ENCODE measurements at places on chromosomes 11 and 22.

GRCh38 chr11:8913961-8914660 lies 3.1 kb downstream of the AKIP1 start:
- DNase-seq, result peak; percentile 28

GRCh38 chr11:20036626-20037335 lies 123.5 kb downstream of the DBX1 start:
- no peak for DNase-seq

- DNase-seq, result no peak
Measured at GRCh38 chr11:36792996-36793914, 195.2 kb upstream of the RAG2 start.

GRCh38 chr22:48464246-48464645 lies 1363.4 kb downstream of the BRD1 start:
- no peak for DNase-seq

- no peak for DNase-seq
Measured at GRCh38 chr11:43557553-43558110, 122.9 kb upstream of the HSD17B12 start.

GRCh38 chr11:57330029-57330428 lies 5.3 kb upstream of the TNKS1BP1 start:
- DNase-seq, result no peak

DNA sequence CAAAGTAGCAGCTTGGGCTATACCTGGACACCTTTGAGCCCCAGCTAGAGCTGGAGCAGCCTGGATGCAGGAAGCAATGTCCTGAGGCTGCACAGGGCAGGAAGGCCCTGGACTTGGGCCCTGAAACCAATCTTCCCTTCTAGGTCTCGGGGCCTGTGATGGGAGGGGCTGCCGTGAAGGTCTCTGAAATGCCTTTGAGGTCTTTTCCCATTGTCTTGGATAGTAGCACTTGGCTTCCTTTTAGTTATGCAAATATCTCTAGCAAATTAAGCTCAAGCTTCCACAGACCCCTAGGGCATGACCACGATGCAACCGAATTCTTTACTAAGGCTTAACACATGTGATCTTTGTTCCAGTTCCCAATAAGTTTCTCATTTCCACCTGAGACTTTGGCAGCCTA lies 40.0 kb downstream of the LINC01488 start:
- no peak for DNase-seq

- no peak for DNase-seq
Measured at GRCh38 chr22:27153386-27153785, 496.0 kb downstream of the MIAT start.

GRCh38 chr11:67390947-67391303 lies 861 bp upstream of the RAD9A start:
- DNase-seq, result no peak

DNA sequence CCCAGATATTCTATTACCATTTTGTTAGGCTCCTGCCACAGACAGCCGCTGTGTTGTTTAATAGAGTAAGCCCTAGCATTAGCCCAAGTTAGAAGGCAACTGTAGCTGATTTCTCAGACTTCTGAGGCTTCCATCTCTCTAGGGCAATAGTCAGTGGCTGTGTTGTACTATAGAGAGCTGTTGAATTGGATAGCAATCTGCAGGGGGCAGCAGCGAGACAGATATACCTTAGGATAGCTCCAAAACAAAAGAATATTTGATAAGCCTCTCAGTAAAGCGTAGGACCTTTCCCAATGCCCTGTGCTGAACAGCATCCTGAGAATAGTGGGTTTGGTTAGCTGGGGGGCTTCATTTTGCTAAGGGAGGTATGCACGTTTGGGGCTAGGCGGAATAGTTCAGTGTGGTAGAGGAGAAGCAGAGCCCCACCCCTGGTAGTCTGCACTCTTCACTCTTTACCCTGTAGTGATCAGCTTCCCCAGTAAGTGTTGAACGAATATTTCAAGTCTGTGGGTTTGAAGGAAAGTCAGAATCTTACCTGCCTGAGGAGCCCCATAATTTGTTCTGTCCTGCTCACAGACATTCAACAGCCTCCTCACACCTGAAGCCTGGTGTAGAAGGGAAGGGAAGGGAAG lies 515.1 kb downstream of the INSC start:
- DNase-seq, result no peak

DNA sequence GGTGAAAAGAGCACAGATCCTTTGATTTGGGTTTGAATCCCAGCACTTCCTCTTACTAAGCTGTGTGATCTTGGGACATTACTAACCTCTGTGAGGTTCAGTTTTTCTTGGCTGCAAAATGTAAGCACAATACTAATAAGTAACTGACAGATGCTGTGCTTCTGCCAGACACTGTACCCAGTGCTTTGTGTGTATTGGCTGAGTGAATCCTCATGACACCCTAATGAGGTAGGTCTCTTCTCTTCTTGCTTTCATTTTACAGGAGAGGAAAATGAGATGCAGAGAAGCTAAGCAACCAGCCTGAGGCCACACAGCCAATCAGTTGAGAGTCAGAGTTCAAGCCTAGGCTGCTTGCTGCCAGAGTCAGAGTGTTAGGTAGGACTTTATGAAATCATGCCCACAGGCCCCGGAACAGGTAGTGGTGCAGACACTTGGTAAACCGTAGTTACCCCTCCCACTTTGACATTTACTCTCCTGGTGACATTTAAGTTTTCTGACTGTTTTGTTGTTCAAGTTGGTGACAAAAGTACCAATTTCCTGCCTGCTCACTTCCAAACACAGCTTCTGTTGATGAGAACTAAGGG lies 21.2 kb downstream of the PTPRJ start:
- no peak for DNase-seq

- no peak for DNase-seq
Measured at GRCh38 chr11:86803136-86804045, 3.0 kb downstream of the PRSS23 start.

GRCh38 chr22:50620593-50621355 lies 7.2 kb downstream of the ARSA start:
- DNase-seq, result peak; percentile 23

DNA sequence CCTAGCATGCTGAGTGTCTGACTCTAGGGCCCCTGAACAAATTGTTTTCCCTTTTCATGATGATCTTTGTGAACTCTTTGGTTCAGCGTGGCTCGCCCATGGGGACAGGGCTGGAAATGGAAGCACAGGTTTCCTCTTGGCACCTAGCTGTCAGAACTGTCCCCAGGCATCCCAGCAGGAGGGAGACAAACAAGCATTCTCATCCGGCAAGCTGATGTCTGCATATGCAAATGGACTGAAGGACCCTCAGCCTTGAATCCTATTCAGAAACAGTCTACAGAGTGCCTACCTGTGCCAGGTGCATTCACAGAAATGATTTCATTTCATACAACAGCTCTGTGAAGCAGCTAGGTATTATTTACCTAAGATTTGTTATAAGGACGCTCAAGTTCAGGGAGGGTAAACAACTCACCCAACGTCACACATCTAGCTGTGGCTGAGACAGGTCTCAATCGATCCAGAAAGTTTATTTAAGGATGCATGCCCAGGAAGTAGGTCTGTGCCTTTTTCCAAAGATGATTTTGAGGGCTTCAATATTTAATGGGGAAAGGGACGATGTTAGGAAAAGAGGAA lies 176.4 kb downstream of the KIRREL3 start:
- DNase-seq, result no peak

GRCh38 chr11:39724404-39724803 lies 1735.0 kb downstream of the LRRC4C start:
- DNase-seq, result no peak

GRCh38 chr11:63670096-63670432 lies 1.1 kb downstream of the ATL3 start:
- DNase-seq, result no peak

GRCh38 chr22:22744412-22745224 lies 100.2 kb downstream of the GGTLC2 start:
- no peak for DNase-seq

DNA sequence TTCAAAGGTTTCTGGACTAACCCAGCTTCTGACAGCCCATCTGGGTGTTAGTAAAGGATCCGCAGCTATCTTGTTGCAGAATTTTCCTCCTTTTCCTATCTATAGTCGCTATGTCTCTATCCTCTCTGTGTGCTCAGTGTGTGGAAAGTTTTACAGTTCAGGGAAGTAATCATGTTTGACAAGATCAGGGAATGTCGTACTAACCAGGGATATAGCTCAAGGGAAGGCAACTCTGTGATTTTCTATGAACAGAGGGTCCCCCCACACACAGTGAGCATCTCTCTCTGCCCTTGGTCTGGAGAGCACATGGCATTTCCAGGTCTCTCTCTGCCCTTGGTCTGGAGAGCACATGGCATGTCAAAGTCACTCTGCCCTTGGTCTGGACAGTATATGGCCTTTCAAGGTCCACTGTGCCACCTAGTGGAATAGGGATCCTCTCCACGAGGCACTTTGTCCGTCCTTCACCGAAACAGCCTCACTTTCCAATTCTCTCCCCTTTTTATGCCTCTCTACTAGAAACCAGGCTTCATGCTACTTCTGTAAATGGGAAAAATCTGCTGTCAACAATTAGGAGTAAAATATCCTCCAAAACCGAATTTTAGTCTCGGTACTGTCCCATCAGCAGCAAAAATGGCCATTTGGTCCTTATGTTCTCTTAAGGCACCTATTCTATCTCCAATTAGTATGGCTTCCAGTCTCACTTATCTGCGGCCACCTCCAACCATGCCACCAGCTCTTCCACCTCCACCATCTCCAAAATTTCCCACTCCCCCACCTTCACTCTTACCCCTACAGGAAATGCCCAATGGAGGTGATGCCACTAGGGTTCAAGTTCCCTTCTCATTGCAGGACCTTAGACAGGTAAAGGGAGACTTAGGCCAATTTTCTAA lies 88.7 kb downstream of the IGLL5 start:
- no peak for DNase-seq

DNA sequence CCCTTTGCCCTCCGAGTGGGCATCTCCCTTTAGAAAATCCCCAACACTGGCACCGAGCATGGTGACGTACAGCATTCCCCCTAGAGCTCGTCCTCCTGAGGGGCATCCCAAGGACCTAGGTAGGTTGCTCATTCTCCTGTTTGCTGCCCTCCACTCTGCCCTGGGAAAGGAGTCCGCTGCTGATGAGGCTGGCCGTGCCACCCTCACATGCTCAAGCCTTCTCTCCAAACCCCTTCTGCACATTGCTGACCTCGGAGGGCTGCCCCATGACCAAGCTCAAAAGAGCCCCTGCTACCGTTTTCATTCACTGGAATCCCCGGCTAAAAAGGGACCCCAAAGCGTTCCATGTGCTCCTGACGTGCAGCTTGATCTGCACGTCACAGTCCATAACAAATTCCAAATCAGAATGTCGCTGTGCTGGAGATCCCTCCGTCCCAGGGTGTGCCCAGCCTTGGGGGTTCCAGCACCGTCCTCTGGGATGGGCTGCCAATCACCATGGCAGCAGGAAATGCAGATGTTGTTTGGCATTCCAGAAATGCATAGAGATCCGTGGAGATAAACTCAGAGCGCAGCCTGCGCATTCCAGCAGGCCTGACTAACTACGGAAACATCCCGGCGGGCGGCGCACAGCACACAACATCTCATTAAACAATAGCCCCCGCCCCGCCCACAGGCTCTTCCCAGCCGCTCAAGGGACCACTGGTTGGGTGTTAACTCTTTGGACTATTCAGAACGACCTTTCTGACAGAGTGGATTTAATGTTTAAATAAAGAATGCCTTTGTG lies 26.3 kb upstream of the GNB1L start:
- DNase-seq, result no peak
